Hematopoietic multipotent progenitor cell treated with erythropoietin and hydrocortisone succinate and interleukin-3 and kit ligand, for 4 days (in vitro differentiated cells): ENCODE measurements at places on chromosomes 3 and 15.
A peak's percentile ranks its signal among the peaks of the same experiment; 100 is the strongest.

- DNase-seq: no peak
These were observed 4.7 kb upstream of the FEM1B start for GRCh38 chr15:68272721-68273271.

DNA sequence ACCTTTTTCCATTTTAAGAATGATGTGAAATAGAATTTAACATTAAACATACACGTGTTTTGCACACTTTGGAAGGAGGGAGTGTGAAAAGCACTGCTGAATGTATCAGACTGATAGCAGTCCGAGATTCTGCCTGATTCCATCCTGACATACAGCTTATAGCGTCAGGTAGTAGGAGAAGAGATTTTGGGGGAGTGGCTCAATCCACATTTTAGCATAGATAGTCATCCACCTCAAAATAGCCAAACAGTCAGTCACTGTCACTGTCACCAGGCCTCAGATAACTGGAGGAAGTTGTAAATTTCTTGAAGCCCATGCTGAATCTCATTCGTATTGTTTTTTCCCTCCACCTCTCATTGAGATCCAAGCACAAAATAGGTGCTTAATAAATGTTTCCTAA, 35.4 kb upstream of the ARHGEF26 start:
- DNase-seq: no peak

DNA sequence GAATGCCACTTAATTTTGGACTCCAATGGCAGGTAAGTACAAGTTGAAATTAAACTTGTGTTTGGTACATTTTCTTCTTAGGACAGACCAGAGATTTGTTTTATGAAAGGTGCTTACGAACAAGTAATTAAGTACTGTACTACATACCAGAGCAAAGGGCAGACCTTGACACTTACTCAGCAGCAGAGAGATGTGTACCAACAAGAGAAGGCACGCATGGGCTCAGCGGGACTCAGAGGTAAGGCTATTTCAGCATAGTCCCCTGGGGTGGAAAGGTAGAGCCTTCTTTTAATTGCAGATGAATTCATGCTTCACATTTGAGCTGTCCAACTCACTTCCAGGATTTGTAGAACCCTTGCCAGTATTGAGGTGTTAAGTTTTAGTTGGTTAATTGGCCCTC, 51.4 kb downstream of the ASTE1 start:
- DNase-seq: no peak

DNA sequence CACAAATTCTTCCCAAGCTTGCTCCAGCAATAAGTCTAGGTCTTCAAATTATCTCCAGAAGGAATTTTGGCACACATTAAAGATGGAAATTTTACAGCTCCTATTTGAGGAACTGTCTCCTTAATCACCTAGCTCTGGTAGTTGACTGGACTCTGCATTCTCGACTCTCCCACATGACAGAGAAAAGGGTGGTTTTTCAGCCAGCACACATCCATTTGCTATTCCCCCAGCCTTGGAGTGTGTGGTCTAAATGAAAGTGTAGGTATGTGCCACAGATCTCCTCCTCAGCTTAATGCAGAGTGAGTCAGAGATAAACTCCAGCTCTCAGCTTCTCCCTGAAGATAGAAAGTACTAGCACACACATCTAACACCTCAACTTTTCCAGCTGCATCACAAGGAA, 62.2 kb upstream of the ALCAM start:
- no peak for DNase-seq

DNA sequence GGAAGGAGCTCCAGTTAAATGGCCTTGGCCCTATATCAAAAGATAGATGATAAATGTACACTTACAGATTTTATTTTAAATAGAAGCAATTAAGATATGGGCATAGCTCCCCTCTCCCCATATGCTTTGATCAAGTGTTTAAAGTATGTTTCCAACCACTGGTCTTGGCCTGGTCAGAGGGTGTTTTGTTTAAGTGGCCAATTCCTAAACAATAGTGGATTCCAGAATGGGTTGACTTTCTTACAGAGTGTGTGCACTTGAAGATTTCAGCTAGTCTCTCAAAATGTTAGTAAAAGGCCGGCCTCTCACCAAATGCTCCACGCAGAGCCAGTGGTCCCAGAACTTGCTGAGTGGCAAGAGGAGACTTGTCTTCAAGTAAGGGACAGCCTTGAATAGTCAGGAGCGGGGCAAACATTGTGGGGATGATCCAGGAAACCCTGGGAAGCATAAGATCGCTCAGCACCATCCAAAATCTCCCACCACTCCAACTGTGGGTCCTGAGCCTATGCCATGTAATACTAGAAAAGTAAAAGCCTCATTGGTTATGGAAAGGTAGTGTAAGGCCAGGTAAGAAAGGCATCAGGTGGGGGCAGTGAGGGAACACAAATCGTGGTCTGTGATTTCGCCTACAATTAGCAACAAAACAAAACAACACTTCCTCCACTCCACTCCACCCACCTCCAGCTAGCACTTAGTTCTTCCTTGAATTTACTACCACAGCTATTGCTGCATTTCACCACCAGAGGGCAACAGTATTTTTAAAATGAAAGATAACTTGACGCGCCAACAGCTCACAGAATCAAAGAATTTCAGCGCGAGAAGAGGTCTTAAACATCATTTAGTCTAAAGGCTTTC, 4.8 kb downstream of the RARRES1 start:
- peak; percentile 94 for DNase-seq

- no peak for DNase-seq
These were observed 170.9 kb downstream of the IL1RAP start for GRCh38 chr3:190684776-190685175.

DNA sequence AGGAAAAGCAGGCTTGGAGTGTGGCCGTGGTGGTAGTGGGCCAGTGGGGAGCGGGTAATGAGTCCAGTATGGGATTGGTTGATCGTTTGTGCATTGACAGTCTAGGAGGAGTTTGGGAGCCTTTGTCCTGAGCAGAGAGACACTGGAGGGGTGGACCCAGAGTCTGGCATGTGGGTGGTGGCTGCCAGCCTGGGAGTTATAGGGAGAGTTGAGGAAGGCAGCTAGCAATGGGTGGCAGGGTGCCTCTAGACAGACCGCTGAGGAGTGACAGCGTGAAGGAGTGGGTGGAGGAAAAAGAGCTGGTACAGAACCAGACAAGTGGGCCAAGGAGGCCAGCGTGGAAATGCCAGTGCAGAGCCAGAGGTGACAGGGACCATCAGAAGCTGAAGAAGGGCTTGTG, 1.9 kb upstream of the CCK start:
- no peak for DNase-seq

GRCh38 chr3:172511783-172512762, 11.2 kb downstream of the TNFSF10 start:
- DNase-seq: peak; percentile 97

DNA sequence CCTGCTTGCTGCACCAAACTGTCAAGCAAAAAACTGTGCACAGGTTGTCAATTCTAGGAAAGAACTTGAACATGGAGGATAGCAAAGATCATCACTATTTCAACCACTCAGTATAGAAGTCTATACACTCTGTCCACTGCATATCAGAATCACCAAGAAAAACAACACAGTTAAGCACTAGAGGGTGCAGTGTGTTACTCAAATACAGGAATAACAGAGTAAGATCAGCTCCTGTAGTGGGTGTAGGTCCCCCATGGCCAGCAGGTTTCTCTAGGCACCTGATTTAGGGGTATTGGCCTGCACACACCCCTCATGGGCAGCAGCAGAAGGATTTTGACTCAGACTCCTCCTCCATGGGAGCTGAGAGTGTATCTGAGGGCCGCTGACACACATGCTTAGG, 464.1 kb downstream of the EPHA6 start:
- DNase-seq: peak; percentile 0

- peak; percentile 62 for DNase-seq
These were observed 18.1 kb downstream of the LNP1 start for GRCh38 chr3:100419406-100419805.

GRCh38 chr15:62105266-62105665, 38.5 kb downstream of the C2CD4A start:
- DNase-seq: no peak

GRCh38 chr3:39384665-39385000, 1.5 kb downstream of the SLC25A38 start:
- no peak for DNase-seq

GRCh38 chr3:169091196-169091823, 572.2 kb downstream of the MECOM start:
- DNase-seq: no peak
